ENCODE measurements at places on chromosomes 7 and 10. TPM values are rescaled to one million over a fixed set of nuclear protein-coding genes. Genes with fewer than 3 reads are reported as not detected.

The GJD4 gene
- total RNA-seq, result not detected

The SIRT1 gene
- total RNA-seq, result 30.2 TPM

The PHKG1 gene
- 1.7 TPM for total RNA-seq

The CPA2 gene
- not detected for total RNA-seq

DNA sequence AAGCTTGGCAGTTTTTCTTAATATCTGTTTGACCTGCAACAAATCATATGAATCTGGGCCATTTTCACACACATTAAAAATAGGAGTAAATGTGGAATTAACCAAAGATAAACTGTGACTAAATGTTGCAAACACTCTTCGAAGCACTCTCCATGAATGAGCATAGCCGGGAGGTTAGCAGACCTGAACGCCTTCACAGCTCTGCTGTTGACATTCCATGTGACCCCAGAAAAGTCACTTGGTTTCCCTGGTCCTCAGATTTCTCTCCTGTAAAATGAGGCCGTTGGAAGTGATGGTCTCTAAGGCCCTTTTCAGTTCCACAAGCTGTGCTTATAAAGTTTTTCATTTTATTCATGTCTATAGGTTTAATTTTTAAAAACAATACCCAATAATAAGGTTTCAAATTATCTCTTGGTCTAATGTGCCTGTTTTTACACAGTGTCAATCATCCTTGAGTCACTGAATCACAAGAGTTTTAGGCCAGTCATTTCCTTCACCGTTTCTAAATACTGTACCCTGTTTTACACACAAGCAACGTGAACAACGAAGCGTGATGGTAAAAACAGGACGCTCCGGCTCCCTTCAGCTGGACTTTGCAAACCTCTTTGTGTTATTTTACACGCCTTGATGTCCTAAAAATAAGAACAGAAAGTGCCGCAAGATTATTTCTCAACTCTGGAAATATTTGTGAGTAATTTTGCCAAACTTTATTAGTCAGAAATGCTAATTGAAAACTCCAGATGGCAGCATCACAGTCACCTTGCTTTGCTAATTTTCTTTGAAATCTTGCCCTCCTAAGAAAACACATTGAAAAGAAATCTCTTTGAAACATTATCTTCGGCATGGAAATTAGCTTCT lies 38.6 kb upstream of the MET start:
- no peak for DNase-seq

DNA sequence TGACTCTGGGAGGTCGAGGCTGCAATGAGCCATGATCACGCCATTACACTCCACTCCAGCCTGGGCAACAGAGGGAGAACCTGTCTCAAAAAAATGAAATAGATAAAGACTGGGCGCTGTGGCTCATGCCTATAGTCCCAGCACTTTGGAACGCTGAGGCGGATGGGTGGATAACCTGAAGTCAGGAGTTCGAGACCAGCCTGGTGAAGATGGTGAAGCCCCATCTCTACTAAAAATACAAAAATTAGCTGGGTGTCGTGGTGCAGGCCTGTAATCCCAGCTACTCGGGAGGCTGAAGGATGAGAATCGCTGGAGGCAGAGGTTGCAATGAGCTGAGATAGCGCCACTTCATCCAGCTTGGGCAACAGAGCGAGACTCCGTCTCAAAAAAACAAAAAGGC lies 1.1 kb upstream of the DDX21 start:
- DNase-seq, result no peak

GRCh38 chr7:99713995-99714570 lies 20.9 kb downstream of the CYP3A7 start:
- no peak for DNase-seq

GRCh38 chr10:50991456-50992355 lies 82.6 kb upstream of the PRKG1 start:
- no peak for DNase-seq
